Fibroblast of gingiva (primary cell): ENCODE measurements at places on chromosomes 7 and 10.

DNA sequence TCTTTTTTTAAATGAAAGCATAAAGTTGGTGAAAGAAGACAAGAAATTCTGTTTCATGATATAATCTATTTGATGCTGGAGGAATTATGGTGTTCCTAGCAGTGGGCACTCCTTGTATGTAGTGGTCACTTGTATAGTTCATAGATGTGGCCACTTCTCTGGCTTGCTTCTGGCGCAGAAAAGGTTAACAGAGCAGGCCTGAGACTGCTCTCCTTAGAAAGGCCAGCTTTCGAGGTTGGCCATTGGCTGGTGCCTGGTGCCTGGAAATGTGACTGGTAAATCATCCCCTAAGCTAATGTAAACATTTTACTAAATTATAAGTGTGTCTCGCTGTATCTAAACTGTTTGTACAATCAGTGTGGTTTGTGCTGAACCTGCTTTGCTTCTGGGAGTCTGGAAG lies 276.1 kb downstream of the PHTF2 start:
- no peak for DNase-seq

- peak; percentile 36 for DNase-seq
Observed at GRCh38 chr10:93680412-93681047, 21.9 kb downstream of the FRA10AC1 start.

DNA sequence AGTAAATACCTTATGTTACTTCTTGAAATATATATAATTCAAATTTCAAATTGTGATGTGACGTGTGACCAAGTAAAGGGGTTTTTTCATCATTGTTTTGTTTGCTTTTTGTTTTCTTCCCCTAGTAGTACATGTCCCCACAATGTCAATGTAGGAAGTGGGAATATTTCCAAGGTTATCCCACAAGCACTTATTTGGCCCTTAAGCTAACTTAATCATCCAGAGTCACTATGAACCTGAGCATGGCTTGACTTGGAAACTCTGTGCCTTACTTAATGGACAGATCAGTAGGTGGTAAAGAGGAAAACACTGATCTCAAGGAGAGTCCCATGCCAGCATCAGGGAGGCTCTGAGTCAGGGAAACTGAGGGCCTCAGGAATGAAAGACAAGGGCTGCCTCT lies 569.3 kb upstream of the IGFBP3 start:
- DNase-seq = no peak

DNA sequence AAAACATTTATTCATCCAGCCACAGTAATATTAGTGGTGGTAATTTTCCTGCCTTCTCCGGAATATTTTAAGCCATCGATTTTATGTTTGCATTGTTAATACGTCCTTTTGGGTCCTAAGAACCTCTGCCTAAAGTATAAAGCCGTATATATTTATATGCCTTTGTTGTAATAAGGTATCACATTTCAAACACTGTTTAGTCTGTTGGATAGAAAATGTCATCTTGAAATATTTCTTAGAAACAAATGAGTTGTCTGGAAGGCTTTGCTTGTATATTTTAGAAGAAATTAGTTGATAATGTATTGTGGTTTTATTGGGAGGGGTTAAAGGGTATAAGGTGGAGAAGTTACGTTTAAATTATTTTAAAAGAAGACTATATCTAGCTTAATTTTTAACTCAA lies 11.1 kb downstream of the PRPF18 start:
- no peak for DNase-seq

DNA sequence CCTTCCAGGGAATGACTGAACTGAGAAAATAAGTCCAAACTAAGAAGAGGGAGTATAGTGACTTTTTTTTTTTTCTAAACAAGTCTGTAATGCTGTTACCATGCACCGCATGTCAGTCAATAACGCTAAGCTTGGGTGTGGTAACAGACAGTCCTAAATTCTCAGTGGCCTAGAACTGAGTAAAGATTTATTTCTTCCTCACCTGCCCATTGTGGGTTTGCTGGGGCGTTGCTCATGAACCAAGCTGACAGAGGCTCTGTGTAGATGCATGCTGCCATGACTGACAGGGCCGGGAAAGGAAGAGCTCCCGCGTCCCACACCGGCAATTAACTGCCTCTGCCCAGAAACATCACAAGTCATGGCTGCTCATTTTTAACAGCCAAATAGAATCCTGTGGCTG lies 25.5 kb upstream of the PRKG1 start:
- no peak for DNase-seq

GRCh38 chr7:139749545-139749944 lies 28.3 kb downstream of the HIPK2 start:
- DNase-seq = no peak

GRCh38 chr10:28468707-28469483 lies 64.0 kb upstream of the WAC start:
- DNase-seq = no peak

DNA sequence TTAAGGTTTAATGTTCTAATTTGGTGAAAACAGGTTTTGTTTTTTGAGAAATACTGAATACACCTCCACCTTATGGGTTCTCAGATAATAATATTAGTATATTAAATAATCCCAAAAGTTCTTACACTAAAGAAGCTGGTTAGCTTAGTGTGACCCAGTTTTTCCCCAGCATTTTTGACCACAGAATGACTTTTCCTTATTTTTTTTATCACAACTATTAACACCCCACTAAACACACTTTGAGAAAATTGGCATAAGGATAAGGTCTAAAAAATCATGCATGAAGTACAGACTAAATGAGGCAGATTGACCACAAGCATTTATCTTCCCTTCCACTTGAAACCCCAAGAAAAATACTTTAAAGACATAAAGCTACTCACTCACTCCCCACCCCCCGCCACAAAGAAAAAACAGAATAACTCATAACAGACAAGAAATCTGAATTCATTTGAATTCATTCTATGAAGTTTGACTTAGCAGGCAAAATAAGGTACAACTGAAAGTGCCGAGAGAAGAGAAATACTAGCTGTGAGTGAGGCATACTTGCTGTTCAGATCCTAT lies 49.7 kb upstream of the WNT16 start:
- DNase-seq = no peak

DNA sequence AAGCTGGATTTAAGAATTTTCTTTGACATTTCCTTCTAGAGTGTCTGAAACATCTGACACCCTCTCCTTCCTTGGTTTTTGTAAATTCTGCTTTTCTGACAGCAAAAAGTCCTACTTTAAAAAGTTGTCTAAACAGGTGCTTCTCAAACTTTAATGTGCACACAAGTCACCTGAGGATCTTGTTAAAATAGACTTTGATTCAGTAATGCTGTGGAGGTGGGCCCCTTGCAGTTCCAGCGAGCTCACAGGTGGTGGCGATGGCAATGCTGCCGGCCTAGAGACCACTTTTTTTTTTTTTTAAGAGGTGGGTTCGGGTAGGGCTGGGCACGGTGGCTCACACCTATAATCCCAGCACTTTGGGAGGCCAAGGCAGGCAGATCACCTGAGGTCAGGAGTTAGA lies 77.1 kb downstream of the ABCC2 start:
- no peak for DNase-seq

DNA sequence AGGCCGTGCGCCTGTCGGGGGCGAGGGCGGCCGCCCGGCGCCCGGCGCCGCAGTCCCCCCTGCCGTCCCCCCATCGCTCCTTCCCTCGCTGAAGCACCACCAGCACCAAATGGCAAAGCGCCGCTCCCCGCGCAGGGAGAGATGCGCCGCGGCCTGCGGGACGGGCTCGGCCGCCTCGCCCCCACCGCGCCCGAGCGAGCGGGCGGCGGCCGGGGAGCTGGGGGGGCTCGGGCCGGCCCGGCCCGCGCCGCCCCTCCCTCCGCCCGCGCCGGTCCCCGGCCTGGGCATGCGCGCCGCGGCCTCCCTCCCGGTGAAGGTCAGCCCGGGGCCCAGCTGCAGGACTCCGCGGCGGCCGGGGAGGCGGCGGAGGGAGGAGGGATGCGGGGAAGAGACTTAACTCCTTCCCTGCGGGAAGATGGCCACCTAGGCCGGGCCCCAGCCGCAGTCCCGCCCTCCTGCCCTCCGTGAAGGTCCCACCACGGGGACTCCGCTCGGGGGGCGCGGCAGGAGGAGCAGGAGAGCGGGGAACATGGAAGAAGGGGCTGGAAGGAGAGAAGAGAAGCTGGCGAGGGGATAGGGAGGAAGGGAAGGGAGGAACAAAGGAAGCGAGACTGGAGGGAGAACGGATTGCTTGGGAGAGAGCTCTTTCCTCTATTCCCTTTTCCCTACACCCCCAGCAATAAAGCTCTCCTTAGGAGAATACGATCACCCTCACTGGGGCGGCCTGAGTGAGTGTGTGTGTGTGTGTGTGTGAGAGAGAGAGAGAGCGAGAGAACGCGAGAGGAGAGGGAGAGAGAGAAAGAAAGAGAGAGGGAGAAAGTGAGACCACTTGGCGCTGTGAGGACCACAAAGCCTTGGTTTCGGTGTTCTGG lies 3.4 kb upstream of the SMARCD3 start:
- DNase-seq = peak; percentile 82

- DNase-seq = no peak
Observed at GRCh38 chr10:6929148-6929830, 349.2 kb upstream of the PRKCQ start.

- DNase-seq = no peak
Observed at GRCh38 chr10:104089621-104090020, 3.9 kb upstream of the COL17A1 start.

DNA sequence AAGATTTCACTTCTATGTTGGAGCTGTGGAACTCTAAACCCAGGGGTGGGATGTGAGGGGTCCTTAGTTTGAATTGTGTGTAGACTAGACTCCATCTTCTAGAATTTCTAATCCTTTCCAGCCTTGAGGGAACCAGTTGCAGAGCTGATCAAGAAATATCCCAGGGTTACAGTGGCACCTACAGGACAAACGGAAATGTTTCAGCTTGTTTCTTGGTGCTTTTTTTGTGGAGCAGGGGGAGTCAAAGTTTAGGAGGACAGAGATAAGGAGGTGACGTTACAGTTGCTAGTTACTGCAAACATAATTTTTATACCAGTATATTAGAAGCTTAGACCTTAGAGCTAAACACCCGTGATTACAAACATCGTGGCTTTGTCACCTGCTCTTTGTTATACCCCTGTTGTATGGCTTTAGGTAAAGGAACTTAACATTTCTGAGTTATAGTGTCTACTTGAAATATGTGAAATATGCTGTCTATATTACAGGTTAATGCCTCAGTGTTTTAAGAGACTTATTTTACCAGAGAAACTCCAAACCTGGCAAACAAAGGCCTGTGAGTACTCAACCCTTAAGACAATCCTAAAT lies 84.5 kb upstream of the DYNC1I1 start:
- DNase-seq = peak; percentile 15

DNA sequence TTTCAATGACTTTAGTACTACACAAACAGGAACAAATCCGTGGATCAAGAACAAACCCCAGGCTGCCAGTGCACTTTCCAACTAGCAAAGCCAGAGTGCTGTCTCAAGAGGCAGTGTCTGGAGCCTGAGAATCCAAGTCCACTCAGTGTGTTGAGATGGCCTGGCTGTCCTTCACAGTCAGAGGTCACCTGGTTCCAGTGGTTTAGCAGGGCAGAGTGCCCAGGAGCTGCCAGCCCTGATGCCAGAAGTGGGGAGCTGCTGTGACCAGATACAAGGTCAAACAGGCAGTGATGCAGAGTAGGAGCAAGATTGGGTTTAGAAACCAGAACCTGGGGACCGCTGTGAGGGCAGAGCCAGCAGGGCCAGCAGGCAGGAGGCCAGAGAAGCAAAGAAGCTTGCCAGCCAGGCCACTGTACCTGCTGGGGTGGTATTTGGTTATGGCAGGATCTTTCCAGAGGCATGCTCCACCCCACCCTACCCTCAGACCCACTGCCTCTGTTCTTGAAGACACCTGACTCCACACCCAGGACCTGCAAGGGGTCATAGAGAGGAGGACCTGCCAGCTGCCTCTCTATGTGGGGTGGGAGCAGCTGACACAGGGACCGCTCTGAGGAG lies 35.6 kb upstream of the C10orf90 start:
- DNase-seq = no peak

GRCh38 chr7:134785842-134786241 lies 6.4 kb downstream of the CALD1 start:
- DNase-seq = no peak

DNA sequence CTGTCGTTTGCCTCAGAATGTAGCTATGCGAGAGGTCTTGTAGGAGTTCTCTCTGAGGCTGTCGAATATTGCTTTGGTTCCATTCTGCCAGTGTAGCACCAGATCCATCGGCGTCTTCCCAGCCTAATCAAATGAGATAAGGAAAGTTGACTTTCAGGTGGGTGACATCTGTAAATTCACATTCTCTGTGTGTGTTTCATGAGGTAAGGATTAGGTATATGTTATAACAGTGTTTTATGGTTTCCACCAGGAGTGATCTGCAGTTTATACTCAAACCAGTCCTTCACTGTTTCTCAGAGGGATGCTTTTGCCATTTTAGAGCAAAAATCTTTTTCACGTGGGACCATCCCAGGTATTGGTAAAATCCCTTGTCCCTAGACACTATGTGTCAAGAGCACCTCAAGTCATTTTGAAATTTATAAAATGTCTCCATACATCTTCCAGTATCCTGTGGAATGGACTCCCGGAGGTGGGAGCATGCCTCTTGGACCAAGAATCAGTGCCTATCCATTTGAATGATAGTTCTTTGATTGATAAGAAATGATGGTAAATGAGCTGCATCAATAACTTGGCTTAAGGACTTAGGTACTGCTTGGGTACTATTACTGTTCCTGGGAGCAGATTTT lies 7.9 kb downstream of the ANKRD1 start:
- DNase-seq = no peak

DNA sequence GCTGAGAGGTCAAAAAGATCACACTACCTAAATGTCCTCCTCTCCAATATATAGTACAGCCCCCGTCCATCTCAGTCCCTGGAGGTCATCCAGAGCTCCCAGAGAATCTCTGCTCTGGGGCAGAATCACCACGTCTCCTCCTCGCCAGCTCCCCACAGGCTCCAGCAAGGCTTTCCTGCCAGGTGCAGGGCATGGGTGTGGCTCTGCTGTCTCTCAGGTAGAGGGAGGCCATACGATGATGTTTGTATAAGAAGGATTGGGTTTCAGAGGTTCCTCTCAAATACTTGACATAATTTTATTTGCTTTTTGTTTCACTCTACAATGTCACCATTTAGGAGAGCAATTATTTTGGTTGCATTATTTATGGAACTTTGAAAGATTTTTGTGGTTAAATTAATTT lies 98.3 kb upstream of the PRSS58 start:
- DNase-seq = no peak

DNA sequence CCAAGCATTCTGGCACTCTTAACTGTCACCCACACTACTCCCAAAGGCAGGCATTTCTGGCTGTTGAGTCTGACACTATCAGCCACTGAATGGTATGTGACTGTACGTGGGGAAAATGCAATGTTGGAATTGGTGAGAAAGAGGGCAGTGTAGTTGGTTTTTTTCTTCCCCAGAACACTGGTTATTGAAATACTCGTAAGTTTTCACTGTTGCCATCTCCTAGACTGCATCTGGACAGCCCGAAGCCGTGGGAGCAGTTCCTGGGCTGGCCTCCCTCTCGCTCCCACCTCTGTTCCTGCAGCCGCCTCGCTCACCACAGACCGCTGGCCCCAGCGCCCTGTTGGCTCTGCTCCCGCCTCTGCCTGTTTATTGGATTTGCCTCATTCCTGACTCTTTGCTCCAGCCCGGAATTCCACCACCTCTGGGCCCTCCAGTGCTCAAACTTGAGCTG lies 5.7 kb downstream of the PLCE1 start:
- no peak for DNase-seq
